Coronary artery (tissue), 2 donors: ENCODE measurements at places on chromosomes 13 and 19.

GRCh38 chr13:29852472-29853054, 2.1 kb upstream of the UBL3 start:
- no peak for DNase-seq

DNA sequence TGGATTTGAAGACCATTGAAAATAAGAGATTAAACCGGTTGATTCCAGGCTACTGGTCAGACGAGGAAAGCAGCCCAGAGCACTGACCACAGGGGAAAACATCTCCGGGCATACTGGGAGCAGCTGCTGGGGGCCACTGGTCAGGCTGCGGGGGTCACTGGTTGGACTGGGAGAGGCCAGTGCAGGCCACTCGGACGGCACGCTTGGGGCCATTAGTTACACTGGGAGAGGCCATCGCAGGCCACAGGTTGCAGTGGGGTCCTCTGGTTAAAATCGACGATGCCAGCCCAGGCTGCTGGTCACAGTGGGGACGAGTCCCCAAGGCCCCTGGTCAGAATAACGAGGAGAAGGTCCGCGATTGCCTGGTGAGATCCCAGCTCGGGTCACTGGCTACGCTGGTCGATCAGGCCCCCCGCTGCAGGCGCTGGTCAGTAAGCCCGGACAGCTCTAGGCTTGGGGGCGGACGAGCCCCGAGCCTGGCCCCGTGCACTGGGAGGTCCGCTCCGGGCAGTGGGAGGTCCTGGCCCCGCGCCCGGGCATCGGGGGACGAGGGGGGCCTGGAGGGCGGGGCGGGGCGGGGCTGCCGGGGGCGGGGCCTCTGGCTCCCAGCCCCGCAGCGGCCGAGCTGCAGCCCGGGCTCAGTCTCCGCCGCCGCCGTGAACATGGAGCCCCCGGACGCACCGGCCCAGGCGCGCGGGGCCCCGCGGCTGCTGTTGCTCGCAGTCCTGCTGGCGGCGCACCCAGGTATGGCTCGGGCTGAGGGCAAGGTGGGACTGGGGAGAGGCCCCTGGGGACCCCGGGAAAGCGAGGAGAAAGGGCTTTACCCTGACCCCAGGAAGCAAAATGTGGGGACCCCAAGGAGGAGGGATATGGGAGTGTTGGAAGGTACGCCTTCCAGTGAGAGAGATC, at the start of gene BCAM:
Gene BCAM (plus strand): TSS at position 641 of the 909 bp plus-strand sequence. CDS start 22 bp downstream, at position 663.
- peak; percentile 84 for DNase-seq

DNA sequence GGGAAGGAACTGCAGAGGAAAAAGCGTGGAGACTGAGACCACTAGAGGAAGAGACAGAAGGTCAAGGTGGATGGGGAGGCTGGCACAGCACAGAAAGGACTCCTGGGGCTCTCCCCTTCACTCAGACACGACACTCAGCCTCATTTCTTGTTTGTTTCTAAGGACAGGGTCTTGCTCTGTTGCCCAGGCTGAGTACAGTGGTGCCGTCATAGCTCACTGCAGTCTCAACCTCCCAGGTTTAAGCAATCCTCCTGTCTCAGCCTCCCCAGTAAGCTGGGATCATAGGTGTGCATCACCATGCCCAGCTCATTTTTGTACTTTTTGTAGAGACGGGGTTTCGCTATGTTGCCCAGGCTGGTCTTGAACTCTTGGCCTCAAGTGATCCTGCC, 11.4 kb upstream of the SEMA6B start:
- no peak for DNase-seq

DNA sequence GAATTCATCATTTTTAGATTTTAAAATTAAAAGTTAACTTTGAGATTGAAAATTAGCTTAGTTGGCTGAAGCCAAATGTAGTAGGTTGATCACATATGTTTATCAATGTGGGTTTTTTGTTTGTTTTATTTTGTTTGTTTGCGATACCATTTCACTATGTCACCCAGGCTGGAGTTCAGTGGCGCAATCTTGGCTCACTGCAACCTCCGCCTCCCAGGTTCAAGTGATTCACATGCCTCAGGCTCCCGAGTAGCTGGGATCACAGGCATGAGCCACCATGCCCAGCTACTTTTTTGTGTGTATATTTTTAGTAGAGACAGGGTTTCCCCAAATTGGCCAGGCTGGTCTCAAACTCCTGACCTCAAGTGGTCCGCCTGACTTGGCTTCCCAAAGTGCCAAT, 665.7 kb upstream of the SLC10A2 start:
- DNase-seq, result no peak

DNA sequence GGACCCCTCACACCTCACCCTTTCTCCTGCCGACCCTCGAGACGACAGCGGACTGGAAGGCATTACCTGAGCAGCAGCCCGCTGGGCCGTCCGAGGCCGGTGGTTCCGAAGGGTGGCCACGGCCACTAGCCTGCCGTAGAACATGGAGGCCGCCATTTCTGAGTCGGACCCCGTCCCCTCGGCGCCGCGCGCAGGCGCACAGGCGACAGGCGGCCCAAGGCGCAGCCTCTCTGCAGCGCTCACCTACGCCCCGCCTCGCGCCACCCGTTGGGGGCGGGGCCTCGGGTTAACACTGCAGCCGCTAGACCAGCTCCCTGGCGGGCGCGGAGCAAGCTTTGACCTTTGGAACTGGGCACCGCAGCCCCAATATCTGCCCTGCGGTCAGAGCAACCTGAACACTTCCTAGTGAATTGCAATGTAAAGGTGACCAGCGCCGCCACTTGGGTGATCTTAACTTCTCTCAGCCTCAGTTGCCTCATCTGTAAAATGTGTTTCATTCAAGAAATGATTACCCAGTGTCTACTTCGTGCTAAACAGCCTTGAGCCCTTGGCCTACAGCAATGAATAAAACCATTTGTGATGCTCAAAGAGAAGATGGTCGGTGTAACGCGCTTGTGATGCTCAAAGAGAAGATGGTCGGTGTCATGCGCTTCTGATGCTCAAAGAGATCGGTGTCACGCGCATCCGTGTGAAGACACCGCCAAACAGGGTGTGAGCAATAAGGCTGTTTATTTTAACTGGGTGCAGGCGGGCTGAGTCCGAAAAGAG, at the start of gene SUCLA2:
Gene SUCLA2 (minus strand): TSS at position 160 of the 768 bp plus-strand sequence. CDS start 4 bp downstream, at position 156.
- peak; percentile 84 for DNase-seq

GRCh38 chr13:51823359-51823758, 19.4 kb upstream of the DHRS12 start:
- no peak for DNase-seq

DNA sequence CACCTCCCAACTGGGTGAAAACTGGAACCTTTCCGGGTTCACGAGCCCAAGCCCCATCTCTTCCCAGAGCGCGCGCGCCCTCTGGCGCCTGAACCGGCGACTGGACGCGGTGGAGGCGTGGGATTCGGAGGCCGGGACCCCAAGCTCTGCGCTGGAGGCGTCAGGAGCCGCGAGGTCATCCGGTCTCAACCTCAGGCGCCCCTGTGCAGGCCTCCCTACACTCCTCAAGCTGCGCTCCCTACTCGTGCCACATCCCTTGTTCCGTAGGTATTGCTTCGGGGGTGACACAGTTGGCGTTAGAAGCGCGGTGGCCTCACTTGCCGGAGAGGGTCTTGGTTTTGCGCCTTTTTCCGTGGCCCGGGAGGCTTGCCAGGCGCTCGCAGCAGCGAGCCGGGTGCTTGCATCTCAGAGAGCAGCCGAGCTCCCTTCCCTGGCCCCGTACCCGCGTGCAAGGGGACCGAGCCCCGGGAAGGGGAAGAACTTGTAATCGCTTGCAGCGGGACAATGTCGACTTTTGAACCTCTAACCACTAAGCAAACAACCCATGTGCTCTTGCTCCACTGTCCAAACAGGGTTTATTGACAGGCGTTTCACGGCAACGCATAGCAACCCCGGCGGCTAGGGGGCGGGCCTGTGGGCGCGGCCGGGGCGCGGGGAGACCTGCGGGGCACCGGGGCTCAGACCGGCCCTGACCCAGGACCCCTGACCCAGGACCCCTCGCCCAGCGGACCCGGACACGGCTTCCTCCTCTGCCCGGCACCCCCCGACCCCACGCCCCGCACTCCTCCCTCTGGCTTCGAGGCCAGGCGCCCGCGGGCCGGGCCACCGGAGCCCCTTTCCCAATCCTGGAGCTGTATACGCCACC, 8.5 kb downstream of the CDX2 start:
- DNase-seq, result no peak
